ENCODE measurements at places on chromosomes 7 and 10.

GRCh38 chr10:452512-453426 is 236.7 kb downstream of the DIP2C start:
- DNase-seq: no peak

- DNase-seq: no peak
Measured at GRCh38 chr7:158977981-158978380, 121.6 kb downstream of the DYNC2I1 start.

DNA sequence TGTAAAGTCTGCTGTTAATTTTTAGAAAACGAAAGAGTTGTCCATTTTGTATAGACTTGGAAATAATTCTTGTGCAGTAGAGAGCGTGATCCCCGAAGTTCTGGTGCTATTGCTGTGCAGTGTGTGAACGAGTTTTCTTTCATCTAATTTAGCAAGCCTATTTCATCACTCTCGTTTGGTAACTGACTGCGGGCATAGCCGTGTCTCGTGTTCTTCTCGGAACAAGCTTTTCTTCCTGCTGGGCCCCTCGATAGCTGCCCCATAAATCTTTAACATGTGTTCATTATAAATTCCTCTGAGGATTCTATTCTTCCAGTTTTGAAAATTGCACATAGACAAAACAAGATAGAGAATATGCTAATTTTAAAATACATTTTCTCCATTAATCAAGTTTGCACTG is 622.0 kb upstream of the PFKP start:
- DNase-seq: no peak

DNA sequence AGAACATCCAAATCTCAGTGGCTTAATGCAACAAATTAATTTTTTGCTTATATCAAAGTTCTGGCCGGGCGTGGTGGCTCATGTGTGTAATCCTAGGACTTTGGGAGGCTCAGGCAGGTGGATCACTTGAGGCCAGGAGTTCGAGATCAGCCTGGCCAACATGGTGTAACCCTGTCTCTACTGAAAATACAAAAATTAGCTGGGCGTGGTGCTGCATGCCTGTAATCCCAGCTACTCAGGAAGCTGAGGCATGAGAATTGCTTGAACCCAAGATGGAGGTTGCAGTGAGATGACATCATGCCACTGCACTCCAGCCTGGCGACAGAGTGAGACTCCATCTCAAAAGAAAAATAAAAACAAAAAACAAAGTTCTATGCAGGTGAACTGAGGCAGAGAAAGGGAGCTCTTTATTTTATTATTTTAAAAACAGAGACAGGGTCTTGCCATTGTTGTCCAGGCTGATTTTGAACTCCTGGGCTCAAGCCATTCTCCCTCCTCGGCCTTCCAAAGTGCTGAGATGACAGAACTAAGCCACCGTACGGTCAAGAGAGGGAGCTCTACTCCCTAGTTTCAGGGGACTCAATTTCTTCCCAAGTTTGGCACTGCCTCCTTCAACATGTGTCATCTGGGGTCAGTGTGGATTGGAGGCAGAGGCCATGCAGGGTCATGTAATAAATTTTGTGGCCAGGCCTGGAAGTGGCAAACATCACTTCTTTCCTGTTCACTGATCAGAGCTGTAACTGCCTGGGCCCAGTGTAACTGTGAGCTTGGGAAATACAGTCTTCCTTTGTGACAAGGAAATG is 2.4 kb downstream of the ADCK2 start:
- no peak for DNase-seq
